ENCODE measurements at places on chromosomes 3 and 15.

- DNase-seq = no peak
These were observed 91.9 kb downstream of the LRRC3B start for GRCh38 chr3:26714485-26714884.

- no peak for DNase-seq
These were observed 7.3 kb downstream of the ARL6IP5 start for GRCh38 chr3:69092030-69092516.

DNA sequence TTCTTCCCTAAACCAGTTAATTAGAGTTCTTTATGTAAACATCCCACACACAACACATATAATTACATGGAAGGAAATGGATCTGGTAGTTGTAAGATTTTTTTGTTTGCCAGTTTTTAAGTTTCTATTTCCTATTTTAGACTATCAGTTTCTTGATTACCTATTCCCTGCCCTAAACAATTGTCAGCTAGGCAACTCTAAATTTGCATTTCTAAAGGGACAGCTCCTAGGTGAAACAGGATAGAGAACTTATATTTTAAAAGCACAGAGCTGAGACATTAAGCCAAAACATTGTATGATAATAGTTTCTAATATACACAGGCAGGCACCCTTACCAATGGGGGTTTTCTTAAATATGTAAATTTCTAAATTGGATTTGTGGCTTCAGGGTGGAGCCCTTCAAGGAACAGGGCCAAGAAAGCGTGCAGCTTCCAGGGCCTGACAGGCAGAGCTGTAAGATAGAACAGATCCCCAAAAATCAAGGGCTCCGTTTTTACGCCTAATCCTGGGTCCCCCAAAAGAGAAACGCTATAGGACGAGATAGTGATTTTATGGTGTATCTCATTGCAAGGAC lies 8.9 kb downstream of the LEKR1 start:
- DNase-seq = no peak

GRCh38 chr3:59411186-59411585 lies 361.4 kb upstream of the CFAP20DC start:
- DNase-seq = no peak

- DNase-seq = no peak
These were observed 146.2 kb upstream of the CBLB start for GRCh38 chr3:106014971-106015370.

- DNase-seq = no peak
These were observed 436.1 kb downstream of the TUSC7 start for GRCh38 chr3:117145677-117146076.

GRCh38 chr3:192904632-192905289 lies 12.9 kb downstream of the MB21D2 start:
- DNase-seq = no peak

- no peak for DNase-seq
These were observed 10.2 kb upstream of the TMEM45A start for GRCh38 chr3:100482176-100482575.

DNA sequence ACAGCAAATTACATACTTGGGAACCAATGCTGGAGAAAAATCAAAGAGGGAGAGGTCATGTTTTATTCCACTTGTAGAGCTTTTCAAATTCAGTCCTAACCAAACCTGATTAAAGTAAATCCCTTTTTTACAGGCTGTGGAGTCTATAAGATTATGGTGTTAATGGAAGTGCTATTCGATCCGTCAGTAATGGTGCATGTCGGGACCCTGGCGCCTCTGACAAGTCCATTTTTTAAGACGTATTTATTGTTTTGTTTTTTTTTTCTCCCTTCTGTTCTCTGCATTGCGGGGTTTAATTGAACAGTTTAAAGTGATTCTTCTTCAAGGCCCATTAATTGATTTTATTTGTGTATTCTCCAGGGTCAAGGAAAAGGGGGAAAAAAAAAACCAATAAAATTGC lies 725.9 kb downstream of the TUSC7 start:
- no peak for DNase-seq

GRCh38 chr3:62502315-62503300 lies 129.3 kb upstream of the FEZF2 start:
- no peak for DNase-seq

DNA sequence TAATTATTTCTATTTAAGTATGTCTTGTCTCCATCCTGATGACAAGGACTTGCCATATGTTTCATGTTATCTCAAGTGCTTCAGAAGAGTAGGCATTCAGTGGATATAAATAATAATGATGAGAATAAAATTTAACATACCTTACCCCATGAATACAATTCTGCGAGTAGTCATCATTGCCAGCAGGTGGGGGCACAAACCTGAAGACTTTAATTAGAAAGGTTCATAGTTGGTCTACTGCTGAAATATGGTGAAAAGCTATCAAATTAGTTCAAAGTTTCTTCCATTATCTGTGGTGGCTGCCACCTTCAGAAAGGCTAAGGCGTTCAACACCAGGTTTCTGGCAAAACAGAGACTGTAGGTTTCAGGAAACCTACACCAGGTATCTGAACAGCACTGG lies 100.9 kb downstream of the P3H2 start:
- DNase-seq = no peak

DNA sequence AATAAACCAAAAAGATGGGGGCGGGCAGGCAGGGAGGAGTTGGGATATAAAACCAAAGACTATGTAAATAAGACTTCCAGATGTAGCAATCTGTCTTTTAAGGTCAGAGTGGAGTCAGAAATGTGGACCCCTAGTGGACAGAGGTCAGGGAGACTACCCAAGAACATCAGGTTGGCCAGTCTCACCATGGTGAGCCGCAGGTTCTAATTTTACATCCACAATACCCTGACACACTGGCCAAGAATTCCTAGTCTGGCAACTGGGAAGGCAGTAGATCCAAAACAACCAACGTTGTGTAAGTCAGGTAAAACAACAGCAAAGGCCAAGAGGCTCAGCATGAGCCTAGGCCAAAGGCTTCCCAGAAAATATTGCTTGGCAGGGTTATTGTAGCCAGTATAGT lies 203.4 kb downstream of the FOXP1 start:
- no peak for DNase-seq

- DNase-seq = peak; percentile 50
These were observed 13.5 kb upstream of the AADAC start for GRCh38 chr3:151800431-151800830.

- DNase-seq = no peak
These were observed 954 bp upstream of the MAPKBP1 start for GRCh38 chr15:41773332-41773728.

DNA sequence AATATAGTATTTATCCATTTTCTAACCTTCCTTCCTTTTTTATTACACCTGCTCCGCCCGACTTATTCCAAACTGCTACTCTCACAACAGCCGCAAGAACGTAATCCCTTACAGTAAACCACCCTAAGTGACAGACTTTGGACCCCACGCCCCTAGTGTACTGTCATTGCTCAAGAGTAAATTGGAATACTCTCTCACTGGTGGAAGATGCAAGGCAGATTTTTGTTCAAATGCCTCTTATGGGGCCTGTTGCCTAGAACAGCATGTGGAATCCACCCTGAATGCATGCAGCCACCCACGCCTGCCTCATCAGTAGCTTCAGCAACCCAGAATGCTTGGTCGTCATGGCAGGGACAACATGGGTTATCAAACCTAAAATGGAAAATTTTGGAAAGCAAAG lies 226.2 kb upstream of the ST8SIA2 start:
- DNase-seq = no peak

- no peak for DNase-seq
These were observed 33.9 kb downstream of the FSTL1 start for GRCh38 chr3:120416868-120417267.

DNA sequence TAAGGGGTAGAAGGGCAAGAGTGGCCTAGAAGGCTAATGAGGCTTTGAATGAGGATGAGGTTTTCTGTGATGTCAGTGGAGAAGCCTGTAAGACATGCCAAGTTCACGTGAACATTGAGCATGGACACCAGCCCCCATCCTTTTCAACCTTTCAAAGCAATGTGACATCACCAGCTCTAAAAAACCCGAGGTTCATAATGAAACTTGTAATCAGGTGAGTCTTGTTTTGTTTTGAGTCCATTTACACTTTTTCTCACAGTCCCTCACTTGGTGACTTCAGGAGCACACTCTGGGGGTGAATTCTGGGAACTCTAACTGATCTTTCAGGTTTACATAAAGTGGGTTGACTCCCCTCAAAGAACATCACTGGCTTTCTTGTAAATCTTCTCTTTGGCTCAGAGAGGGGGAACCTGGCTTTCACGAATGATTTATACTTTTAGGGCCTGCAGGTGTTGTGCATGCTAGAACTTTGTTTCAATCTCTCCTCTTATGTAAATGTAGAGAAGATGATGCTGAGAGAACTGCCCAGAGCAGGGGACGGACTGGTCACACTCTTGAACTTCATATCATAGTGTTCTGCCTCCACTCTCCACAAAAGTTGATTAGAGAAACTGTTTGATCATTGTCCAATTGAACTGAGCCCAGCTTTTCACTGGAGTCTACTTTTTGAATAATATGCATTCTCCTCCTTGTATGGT lies 224.7 kb upstream of the SATB1 start:
- no peak for DNase-seq

GRCh38 chr3:16394639-16395038 lies 118.9 kb downstream of the RFTN1 start:
- DNase-seq = no peak

DNA sequence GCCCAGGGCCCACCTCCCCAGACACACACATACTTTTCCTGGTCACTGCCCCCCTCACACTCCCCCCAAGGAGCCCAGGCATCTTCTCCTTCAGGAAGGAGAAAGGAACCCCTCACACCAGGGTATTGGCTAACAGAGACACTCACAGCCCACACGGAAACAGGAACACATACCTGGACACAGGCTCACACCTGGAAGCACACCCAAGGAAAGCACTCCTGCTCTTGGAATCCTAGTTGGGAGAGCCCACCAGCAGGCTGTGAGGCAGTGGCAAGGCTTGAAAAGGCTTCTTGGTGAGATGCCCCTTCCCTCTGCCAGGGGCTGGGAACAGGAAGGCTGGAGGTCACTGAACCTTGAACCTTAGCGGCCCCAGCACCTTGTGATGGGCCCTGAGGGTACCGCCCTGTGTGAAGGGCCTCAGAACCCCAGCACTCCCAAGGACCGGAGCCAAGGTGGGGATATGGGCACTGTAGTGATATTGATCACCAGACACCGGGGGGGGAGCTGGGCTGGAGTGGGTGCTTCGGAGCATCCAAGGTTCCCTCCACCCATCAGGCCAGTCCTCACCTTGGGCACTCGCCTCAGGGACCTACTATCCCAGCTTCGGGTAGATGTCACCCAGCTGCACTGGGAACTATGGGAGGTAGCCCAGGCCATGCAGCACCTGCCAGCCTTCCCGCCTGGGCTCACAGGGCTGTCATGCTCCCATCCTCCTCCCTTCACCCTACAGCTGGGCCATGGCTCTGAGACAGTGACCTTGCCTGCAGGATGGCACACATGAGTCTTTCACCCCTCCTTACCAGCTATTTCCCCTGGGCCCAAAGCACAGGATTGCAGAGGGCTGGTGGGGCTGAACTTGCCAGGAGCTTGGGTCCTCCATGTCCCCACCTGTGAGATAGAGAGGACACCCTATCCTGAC lies 16.4 kb downstream of the MYL3 start:
- no peak for DNase-seq

GRCh38 chr3:53822331-53822741 lies 23.9 kb downstream of the CHDH start:
- no peak for DNase-seq

DNA sequence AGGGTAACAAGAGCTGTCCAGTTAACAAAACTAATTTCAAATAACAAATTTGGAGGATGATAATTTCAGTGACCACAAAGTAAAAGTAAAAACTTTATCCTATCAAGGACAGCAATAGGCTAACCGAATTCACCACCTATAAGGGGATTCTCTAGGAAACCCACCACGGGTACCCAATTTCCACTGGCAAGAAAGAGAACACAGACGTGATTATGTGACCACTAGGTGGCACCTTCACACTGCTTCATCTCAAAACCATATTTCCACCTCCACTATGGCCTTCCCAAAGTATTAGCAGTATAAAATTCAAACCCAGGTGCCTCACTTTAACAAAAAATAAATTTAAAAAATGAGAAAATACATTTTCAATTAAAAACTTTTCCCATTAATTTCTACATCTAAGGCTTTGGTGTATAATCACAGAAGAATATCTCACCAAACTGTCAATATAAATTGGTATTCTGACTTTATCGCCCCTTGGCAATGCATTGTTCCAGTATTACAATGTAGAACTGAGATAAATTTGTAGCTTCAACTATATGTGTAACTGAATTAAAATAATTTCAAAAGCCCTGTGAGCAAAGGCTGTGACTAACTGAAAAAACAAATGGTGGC lies 96.5 kb downstream of the FSIP1 start:
- DNase-seq = no peak

DNA sequence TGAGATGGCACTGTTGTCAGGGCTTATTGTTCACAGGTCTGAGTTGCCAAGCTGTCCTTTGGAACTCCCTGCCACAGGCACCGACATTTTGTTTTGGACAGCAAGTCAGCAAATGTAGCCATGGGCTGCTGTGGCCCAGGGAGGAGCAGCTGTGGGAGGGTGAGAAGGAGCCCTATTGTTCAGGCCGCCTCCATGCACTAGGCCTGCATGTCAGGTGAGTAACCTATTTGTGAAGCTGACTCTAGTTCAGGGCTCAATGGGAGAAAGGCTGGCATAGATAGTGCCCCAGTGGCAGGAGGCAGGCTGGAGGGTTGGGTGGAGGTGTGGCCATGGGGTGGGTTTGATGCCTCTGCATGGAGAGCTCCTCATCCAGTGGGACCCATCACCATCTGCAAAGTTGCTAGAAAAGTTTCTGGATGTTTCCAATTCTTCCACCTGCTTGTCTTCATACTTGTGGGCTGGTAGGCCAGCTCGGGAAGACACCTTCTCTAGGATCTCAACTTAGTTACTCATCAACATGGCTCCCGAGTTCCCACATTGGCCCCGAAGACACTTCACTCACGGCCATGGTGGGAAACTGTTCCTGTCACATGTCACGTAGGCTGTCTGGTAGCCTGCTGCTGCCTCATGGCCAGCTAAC lies 19.5 kb downstream of the AMOTL2 start:
- DNase-seq = no peak

- DNase-seq = no peak
These were observed 80.9 kb downstream of the LRRFIP2 start for GRCh38 chr3:37093481-37093880.

DNA sequence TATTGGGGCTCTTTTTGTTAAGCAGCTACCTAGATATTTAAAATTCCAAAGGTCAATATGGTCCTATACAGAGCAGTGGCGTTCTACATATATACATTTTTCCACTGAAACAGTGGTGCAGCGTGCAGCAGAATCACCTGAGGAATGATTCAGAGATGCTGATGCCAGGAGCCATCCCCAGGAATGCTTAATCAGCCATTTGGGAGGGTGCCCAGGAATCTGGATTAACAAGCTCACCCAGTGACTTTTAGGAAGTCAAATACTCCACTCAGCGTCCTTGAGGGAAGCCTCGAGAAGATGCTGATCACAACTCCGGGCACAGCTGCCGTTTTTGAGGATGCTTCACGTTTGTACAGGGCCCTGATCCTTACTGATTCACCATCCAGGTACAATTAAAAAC lies 82.6 kb upstream of the ARHGEF3 start:
- peak; percentile 93 for DNase-seq

DNA sequence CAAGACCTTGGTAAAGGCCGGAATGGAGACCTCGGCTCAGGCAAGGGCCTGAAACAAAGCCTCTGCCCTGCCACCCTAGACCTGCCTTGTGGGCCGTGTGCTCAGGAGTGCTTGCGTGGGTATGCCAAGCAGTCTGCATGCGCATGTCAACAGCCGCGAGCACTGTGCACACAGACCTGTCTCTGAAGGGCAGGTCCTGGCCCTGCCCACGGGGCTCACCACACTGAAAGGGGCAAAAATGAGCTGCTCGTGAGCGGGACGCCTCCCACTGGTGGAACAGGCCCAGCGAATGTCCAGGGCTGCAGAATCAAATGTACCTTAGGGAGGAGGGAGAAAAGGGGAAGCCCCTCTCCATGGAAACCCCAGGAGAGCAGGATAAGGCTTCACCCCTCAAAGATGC lies 44.3 kb upstream of the FGD5 start:
- DNase-seq = no peak
